LNCaP clone FGC (cell line): ENCODE measurements at places on chromosomes 4 and X.

DNA sequence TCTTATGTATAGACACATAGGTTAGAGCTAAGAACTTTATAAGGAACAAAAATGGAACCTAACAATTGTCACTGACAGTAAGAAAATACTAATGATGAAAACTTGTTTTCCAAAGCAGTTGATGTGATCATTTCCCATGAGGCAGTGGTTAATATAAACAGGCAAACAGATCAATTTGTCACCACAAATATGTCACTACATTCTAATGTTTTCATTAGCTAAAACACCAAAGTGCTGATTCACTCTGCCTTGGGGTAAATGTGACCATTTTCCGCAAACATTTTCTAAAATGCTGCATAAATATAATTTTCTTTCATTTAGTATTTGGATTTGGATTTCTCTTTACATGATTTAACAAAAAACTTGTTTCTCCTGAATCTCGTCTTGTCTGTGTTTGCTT, 408.9 kb upstream of the CTSO start:
- no peak for DNase-seq

- DNase-seq: no peak
Observed at GRCh38 chrX:130296743-130297142, 28.0 kb upstream of the ZNF280C start.

DNA sequence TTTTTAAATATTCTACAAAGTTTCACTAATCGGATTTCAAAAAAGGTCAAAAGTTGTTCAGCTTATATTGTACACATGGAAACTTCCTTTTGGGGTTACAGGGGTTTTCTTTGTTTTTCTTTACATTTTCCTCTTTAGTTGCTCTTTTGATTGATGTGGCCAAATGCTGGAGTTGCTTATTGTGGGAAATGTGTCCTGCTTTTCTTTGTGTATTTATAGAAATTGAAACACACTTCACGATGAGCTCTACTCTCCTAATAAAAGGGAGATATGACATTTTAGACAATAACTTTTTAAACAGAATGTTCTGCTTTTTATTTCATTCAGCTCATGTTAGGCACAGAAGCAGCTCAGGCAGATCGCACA, 50.7 kb upstream of the SPRY1 start:
- DNase-seq: no peak

DNA sequence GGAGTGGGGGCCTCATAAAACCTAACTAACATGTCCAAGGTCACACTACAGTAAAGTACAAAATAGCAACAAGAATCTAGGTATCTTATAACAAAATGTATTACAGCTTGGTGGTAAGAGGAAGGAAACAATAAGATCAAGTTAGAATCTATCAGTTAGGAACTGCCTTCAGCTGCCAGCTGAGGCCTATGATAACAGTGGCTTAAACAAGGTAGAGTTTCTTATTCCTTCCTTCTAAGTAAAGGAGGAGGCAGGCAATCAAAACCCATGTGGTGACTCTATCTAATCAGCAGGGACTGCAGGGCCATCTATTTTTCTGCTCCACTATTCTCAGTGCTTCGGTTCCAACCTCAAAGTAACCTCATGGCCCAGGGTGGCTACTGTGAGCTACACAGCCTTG, 10.9 kb downstream of the SH3D19 start:
- DNase-seq: no peak

DNA sequence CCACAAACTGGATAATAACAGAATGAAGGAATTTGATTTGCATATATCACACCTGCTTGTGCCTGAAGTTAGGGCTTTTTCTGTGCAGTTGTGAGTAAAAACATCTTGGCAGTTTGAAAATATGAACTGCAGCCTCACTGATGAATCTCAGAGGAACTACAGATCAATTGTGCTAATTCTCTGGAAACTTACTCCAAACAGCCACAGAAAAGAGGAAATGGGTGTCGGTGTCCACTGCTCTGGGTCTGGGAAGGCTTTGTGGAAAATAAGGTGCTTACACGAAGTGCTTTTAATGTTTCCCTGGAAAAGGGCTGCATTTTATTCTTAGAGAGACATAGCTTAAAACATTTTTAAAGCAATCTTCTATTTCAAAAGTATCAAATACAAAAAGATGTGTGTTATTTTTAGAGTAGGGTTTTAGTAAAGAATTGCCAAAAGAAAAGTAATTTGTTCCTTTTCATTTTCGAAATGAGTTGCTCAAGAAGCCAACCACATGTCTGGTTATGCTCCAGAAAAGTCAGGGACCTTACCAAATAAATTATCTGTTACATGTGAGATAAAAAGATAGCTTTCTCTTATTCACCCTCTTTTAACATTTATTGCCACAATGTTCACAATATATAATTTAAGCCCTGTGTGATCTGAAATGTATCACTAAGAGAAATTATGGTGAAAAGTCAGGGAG, 240.1 kb downstream of the FRAS1 start:
- DNase-seq: no peak

DNA sequence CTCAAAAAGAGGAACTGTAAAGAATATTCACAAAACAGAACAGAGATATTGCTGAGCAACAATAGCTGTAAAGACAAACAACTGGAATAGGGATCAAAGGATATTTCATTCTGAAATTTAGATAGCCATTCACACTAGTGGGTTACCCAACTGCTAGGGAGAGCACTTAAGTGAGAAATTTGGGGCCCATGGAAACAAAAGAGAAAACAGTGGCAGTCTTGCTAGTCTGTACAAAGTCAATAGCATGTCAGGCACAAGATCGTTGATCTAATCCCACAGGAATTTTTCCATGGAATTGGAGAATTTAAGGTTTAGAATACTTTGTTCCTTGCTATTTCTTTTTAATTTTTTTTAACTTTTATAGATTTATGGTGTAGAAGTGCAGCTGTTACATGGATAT, 467.0 kb downstream of the PCDH18 start:
- DNase-seq: no peak

GRCh38 chr4:78032929-78033328, 24.2 kb upstream of the FRAS1 start:
- DNase-seq: no peak

GRCh38 chr4:119493419-119493818, 135.2 kb downstream of the PDE5A start:
- no peak for DNase-seq

DNA sequence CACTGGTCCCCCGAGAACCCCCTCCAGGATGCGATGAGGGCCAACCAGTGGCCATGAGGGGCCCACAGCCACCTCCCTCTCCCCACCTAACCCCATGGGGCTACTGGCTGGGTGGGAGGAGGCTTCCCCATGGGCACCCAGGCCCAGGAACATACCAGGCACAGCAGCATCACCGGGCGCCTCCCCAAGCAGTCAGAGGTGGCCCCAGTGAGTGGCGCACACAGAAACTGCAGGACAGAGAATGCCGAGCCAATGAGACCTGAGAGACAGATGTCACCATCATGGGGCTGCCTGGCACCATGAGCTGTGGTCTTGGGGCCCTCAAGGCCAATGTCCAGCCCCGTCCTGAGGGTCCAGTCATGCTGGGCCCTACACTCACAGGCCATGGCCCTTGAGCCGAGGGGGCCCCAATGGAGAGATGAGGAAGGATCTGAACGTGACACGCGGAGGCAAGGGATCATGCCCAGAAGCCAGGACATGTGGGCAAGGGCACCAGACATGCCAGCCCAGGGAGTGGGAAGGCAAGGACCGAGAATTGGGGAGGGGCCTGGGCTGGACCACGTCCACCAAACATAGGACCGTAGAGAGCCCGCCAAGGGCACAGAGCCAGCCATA, 30.1 kb downstream of the NOP14 start:
- DNase-seq: no peak

DNA sequence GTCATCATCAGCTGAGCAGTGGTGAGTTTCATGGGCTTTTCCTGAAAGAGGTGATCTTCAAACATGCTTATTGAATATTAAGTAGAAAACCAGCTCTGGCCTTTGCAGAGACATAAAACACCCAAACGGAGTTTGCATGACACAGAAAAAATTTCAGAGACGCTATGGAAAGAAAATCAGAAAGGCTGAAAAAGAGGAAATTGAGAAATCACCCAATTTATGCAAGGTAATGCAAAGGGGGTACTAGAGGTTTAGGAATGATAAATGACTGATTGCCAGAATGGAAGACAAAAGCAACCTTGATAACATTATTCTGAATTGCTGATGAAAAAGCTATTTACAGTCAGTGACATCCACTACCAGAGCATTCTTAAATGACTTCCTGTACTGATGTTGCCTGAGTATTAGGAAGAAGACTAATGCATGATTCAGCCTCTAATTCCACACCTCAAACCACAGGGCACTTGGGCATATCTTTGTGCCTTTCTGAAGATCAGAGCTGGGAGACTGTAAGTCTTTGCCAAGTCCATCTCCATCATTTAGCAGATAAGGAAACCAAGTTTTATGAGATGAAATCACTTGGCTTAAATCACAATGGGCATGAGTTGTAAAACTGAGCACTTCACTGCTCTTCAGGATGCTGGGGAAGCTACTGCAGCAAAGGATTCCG, 565.7 kb downstream of the PPARGC1A start:
- DNase-seq: no peak

GRCh38 chr4:112214390-112215264, 17.0 kb upstream of the AP1AR start:
- no peak for DNase-seq

DNA sequence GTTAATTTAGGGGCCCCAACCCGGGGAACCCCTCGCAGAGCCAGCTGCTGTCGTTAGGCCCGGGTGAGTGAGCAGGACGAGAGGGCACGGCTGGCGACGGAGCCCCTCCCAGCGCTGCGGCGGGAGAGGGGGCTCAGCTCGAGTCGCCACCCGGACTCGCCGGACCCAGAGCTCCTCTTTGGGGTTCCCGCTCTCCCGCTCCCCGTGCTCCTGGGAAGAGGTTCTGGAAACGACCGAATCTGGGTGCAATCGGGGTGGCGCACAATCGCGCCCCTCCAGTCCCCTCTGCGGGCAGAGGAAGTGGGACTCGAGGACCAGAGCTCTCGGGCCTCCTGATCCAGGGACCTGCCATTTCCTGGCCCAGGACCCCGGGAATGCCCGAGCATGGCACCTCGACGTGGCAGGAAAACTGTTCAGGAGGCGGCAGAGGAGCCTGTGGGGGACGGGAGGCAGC, 37.3 kb upstream of the ARAF start:
- DNase-seq: no peak
